Fibroblast of skin of scalp (primary cell): ENCODE measurements at places on chromosomes 2 and 18.

- DNase-seq = peak; percentile 35
Observed at GRCh38 chr2:43898134-43898837, 59.5 kb downstream of the ABCG8 start.

DNA sequence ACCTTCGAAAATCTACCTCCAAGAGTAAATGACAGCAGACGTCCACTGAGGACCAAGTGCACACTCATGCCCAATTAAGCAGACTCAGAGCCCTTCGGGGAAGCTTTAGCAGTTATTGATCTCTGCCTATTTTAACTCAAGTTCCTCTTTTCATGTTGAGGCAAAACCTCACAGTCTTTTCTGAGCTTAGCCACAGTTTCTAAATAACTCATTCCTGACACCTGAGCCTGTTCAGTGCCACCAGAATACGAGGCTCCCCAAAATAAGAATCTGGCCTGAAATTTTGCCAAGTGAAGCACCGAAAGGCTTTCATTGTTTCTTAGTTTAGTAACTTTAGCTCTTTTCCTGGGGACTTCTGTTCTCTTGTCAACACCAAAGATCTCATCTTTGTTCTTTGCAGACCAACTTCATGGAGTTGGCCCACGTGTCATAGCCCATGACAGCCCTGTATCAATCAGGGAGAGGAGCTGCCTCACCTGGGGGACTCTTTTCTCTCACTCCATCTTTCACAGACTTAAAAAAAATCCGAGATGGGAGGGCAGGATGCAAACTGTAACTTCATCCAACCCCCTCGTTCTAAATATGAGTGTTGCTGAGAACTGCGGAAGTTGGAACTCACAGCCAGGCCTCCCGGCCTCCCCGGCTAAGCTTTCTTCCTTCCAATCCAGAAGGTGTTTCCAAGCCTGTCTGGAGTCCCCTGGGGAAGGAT lies 22.2 kb downstream of the INPP5D start:
- no peak for DNase-seq

GRCh38 chr2:54541995-54542394 lies 85.9 kb downstream of the SPTBN1 start:
- no peak for DNase-seq

- DNase-seq = no peak
Observed at GRCh38 chr2:28049416-28049815, 158.9 kb downstream of the BABAM2 start.

GRCh38 chr18:78304192-78305164 lies 675.1 kb upstream of the SALL3 start:
- no peak for DNase-seq

GRCh38 chr18:58496937-58497336 lies 132.0 kb downstream of the ALPK2 start:
- DNase-seq = no peak

DNA sequence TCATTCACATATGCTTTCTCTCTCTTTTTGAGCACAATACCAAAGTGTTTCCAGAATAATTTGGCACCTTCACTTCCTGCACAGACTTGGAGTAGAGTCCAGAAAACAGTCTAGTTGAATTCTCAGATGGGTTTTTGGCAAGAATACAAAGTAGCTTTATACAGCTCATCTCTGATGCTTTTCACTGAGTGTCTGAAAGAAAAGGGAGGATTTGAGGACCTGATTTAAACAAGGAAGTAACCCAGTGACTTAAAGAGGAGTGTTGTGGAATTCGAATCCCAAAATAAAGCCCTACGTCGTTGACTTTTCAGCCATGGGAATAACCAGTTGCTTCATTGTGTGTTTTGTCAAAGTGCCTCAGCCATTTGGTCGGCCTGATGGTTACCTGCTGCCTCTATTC lies 31.8 kb downstream of the METAP1D start:
- DNase-seq = no peak

- no peak for DNase-seq
Observed at GRCh38 chr2:232870766-232871371, 805 bp downstream of the SNORC start.

DNA sequence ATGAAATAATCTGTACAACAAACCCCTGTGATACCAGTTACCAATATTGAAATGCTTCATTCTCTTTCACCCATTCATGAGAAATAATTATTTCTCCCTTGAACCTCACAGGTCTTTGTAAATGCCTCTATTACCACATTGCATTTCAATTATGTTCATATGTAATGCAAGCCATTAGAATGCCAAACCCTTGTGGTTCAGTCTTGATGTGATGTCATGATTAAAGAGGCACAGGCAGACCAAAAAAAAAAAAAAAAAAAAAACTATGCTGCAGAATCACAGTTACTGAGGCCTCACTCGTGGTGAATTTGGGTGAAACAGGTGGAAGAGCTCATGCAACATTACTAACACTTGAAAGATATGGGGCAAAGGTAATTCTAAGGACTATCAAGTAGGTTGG lies 9.4 kb upstream of the EPG5 start:
- peak; percentile 19 for DNase-seq

GRCh38 chr2:9244985-9245544 lies 38.5 kb downstream of the ASAP2 start:
- no peak for DNase-seq

GRCh38 chr18:55083461-55083860 lies 124.2 kb upstream of the CCDC68 start:
- peak; percentile 81 for DNase-seq
